AG09309 (cell line): ENCODE measurements at places on chromosomes 3 and 15.

DNA sequence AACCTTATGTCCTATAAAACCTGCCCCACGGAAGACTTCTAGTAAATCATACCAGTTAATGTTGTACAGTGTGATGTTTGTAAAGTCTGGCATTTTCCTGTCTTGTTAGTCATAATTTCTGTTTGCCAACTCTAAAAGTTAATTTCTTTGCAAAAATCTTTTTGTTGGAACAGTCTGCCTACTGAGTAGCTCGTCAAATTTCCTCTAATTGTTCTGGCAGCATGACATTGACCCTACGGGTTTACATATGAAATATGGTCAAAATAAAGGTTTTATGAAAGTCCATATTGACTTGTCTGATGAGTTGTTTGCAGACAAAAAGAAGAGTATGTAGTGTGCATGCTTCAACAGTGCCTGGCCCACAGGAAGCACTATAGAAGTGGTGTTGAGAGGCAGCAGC, 79.8 kb upstream of the SOX2 start:
- no peak for DNase-seq

DNA sequence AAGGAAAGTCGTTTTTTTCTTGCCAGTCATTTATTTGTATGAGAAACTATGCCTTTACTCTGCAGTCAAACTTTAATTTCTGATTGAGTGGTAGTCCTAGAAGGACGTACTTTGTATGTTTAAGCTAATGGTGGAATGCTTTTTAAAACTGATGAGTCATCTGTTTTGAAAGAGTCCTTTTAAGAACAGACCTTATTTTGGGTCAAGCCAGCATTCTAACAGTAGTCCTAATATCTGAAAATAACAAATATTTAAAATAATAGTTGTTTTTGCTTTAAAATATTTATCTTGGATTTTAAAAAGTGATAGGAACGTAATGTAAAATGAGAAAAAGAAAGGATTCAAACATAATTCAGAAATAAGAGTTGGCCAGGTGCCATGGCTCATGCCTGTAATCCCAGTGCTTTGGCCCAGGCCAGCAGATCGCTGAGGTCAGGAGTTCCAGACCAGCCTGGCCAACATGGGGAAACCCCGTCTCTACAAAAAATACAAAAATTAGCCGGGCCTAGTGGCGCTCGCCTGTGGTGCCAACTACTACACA, 1.3 kb upstream of the LRRC58 start:
- peak; percentile 28 for DNase-seq

- no peak for DNase-seq
These were observed 152.5 kb downstream of the FOXP1 start for GRCh38 chr3:71430941-71431552.

DNA sequence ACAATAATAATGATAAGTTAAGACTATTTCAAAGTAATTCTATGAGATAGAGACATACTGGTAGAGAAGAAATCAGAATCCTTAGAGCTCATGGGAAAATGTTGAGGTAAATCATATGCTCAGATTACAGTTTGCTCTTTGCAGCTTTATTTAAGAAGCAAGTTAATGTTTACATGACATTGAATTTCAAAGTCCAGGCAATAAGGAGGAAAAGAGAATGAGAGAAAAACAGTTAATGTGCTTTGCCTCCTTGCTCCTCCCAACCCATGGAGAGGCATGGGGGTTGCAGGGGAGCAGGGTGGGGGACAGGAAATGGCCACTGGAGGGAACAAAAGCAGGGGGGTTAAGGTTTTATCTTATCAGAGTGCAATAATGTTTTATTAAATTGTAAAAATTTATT, 42.2 kb upstream of the ZBTB38 start:
- DNase-seq = no peak

DNA sequence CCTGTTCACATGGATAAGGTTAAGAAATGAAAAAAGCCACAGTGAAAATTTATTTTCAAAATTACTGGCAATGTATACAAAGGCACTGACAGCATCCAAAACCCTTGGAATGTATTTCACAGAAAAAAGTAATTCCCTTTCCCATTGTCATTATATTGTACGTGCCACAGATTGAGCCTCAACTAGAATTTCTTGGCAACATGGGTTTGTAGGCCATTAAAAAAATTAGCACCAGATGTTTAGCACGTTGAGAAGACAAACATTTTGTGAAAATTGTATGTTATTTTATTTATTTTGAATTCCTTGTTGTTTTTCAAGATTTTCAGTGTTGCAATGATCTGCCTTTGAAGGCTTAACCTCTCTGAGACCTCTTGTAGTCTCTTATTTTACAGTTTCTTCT, 76.3 kb upstream of the EPHB3 start:
- no peak for DNase-seq

DNA sequence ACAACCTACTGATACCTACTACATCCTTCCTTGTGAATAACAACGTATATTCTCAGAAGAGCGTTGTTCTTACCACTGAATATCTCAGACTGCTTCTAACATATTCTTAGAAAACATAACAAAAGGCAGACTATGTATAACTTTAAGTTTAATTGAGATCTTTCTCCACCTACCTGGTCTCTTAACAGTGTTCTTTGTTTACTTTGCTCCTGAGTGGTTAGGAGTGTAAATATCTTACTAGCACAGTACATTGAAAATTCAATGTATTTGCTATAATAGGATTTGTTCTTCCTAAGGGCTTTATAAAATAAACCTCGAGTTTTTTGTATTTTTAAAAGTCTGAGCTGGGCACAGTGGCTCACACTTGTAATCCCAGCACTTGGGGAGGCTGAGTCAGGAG, 7.9 kb upstream of the BLM start:
- DNase-seq = no peak

GRCh38 chr3:159378396-159379194, 576.7 kb downstream of the MFSD1 start:
- no peak for DNase-seq

DNA sequence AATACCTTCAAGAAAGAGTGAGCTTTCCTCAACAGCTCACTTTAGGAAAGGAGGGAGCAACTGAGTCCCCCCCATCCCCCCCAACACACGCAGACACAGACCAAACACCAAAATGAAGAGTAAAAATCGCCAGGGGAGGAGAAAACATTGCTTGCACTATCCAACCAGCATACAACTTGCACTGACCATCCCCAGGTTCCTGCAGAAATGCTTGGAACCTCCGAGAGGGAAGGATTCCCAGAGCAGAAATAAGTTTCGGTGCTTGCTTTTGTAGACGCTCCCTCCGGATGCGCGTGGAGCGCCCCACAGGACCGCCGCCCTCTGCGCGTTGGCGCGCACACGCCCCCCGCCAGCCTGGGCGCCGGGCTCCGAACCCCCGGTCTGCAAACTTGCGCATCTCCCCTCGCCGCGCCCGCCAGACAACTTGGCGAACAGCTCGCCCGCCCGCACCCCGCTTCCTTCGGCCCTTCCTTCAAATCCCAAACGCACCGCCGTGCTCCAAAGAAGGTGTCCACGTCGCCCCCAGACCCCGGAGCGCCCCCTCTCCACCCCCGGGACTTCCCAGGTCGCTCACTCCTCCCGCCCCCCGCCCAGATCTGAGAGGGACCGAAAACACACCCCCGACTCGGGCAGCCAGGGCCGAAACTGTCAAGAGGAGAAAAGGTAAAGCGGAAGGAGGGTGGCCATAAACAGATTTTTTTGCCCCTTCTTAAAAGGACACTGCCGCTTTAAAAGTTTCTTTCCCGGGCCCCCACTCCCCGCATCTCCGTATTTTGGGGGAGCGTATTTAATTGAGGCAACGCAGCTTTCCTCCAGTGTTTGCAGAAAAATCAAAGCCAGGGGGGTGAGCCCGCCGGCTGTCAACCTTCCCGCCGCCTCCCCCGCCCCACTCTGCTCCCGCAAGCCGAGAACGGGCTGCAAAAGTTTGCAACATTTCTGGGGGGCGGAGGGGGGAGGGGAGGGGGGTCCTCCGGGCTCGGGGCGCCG, 859 bp downstream of the RORA start:
- DNase-seq = no peak

DNA sequence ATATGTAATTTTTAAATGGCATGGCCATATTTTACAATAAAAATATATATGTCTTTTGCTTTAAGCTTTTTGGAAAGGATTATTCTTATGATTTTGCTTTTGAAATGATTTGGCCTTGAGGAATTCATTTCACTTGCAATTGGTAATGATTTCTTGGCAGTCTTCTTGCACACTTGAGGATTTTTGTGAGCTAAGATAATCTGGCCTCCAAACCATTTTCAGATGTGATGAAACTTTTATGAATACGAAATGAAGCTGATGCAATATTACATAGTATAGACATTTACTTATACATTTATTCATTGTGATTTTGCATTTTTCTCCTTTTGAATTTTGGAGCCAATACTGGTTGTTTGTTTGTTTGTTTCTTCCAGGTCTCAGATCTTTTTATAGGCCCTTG, 6.4 kb upstream of the SH2D7 start:
- no peak for DNase-seq

GRCh38 chr3:38028621-38029361, 651 bp downstream of the PLCD1 start:
- no peak for DNase-seq

- no peak for DNase-seq
These were observed 243.2 kb upstream of the NR2F2 start for GRCh38 chr15:96087180-96087884.

DNA sequence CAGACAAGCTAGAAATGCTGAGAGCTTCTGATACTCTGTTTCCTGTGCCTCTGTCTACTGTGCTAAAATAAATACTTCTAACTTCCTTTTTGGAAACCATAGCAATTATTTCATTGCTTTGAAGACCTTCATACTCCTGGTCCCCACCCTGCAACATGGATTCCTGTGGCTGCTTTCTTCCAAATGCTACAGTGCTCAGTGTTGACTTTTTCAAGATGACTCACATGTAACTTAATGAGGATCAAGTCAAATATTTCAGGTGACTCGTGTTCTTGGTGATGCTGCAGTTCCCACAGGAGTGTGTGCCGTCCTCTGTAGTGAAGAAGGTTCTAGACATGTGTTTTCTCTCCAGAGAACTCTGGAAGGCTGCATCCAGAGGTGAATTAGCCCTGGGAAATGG, 288.6 kb downstream of the CLSTN2 start:
- no peak for DNase-seq

DNA sequence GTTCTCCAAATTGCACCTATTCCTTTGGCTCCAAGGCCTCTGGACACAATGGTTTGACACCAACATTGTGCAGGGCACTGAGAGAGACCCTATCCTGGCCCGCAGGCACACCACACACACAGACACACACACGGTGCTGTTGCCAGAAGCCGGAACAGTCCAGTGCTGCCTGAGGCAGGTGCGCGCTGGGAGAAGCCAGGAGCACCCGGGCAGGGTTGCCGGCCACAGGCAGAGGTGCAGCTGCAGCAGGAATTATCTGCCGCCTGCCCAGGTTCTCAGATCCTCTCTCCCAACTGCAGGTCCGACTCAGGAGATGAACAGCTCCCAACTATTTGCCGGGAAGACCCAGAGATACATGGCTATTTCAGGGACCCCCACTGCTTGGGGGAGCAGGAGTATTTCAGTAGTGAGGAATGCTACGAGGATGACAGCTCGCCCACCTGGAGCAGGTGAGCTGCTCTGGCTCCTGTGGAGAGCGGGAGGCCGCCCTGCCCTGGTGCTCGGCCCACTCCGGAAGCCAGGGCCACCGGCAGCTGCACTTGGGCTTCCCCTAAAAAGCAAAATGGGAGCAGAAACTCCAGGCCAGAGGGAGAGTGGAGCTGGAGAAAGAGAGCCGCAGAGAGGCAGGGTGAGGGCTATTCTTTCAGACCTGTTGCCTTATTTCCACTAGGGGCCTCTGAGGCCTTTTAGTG, 42.9 kb downstream of the CHDH start:
- DNase-seq = no peak

DNA sequence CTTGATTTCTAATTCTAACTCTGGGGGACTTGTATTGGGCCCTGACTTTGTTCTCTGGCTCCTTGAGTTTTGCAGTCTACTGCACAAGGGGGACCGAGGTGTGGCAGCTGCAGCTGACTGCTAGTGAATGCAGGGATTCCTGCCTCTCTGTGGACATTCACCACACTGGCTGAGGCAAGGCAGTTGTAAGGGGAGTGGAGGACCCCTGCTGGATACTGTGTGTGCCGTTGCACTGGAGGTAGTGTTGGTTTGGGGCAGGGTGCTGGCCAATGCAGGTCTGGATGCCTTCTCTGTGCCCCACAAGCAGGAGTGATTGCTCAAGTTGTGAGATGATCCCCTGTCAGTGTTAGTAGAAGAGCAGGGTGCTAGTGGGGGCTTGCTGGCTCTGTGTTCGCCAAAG, 626.1 kb downstream of the SQOR start:
- no peak for DNase-seq

DNA sequence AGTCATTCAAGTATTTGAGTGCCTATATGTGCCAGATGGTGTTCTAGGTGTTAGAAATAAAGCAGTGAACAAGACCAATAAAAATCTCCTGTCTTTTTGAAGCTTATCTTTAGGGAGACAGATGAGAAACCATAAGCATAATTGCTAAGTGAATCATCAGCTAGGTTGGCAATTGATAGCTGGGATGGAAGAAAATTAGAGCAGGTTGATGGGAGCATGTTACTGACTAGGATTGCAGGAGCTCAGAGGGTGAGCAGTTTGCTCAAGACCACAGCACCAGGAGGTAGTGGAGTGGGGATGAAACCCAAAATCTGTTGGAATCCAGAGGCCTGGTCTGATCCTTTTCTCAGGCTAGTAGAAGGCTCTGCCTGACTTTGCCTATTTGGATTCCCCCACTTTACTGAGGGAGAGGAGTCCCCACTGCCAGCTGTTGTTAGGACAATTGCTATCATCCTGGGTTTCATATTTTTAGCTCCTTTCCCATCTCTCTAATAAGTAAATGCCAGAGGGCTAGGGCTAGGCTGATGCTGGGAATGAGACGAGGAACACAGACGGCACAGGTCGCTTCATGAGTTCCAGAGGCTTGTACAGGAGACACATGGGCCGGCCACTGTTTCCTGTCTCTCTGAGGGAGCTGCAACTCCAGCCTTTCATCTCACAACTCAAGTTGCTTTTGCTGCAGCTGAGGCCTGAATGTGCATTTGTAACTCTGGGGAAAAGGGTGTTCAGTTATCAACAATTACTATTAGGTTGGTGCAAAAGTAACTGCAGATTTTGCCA, 102.9 kb downstream of the CACNA1D start:
- no peak for DNase-seq

DNA sequence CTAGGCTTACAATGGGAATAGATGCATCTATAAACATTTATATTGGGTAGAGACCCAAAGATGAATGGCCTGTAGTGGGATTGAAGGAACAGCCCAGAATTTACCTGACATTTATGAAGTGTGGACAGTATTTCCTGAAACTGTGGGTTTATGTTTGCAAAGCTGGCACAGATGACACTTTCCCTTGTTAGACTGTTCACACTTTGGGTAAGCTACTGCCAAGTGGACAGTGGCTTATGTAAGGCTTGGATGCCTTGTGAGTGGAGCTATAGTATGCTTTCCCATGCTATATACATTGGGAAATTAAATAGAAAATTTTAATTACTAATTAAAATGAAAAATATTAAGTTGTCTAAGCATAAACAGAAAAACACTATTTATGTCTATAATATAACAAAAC, 48.5 kb downstream of the STARD9 start:
- DNase-seq = no peak
